ENCODE measurements at places on chromosomes 4 and X.

GRCh38 chr4:94508296-94508695 is 56.6 kb downstream of the PDLIM5 start:
- DNase-seq: peak; percentile 76

GRCh38 chr4:175560604-175561003 is 251.5 kb downstream of the GPM6A start:
- DNase-seq: peak; percentile 7

DNA sequence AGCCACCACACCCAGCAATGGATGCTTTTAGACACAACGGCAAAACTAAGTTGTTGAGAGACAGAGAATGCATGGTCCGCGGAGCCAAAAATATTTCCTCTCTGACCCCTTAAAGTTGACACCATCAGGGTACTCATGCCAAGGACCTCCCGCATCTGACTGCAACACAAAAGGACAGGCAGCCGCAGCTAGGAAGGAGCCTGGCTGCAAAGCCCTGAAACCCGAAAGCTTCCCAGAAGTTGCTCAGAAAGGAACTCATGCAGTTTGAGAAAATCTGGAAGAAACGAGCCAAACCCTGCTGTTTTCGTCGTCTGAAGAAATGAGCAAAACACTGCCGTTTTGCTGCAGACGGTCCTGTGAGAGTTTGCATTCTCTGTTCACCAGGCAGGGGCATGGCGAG is 16.5 kb downstream of the DHRSX start:
- no peak for DNase-seq

DNA sequence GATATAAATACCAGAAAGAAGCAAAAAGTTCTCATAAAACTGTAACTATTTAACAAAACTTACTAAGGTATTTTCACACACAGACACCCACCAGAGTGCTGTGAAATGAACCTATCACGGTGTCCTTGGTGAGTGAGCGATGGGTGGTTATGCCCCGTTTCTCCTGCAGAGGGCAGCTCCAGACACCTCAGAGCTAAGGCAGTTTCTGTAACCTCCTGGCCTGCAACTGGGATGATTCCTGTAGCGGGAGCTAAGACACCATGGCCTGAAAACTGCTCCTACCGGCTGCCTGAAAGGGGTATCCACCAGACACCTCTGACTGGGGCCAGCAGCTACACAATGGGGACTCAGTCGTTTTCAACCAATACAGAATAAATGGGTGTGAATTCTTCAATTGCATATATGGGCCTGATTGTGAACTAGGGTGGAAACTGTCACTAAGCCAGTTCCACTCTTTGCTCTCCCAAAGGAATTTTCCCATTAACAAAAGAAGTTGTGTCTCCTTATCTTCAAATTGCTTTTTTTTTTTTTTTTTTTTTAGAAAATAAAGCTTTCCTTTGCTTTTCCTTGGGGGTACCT is 2375.8 kb upstream of the TENM3 start:
- peak; percentile 64 for DNase-seq

DNA sequence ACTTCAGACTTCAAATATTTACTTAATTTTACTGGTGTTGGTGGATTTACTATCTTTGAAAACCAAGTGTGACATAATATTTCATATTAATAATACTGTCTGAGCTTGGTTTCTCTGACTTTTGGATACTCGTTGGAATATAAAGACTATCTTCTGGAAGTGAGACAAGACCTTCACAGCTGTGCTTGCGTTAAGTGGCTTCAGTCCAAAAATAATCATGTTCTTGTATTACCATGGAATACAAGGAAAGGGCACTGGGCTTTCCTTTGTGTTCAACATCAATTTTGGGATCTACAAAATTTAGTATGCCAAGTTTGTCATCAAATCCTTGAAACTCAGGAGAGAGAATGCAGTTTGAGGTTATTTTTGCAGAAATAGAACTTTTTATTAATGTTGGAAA is 712.4 kb upstream of the LCORL start:
- DNase-seq: no peak

GRCh38 chr4:109111031-109111430 is 191.4 kb downstream of the COL25A1 start:
- DNase-seq: peak; percentile 14

DNA sequence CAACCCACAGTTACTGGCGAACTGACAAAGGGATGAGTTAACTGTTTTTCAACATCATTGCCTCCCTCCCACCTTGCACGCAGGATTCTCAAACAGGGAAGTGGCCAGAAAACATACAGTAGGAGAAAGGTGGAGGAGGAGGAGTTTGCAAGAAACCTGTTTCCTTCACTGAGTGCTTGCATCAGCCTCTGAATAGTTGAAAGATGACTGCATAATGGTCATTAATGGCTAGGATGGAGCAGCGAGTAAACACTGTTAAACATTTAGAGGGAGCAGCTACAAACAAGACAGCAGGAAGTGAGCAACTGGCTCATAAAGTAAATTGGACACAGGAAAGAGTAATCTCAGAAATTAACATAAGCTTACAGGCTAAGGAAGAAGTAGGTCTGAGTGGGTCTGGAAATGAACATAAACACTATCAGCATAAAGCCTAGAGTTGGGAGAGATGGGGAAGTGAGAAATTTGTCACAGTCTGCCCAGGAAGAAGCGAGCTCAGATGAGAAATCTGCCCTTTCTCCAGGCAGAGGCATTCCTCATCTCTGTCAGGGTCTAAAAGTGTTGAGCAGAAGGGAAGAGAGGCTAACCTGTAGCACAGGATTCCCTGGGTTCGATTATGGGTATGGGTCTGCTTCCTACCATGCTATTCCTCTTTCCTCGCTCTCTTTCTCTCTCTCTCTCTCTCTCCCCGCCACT is 38.6 kb downstream of the TRPC5OS start:
- DNase-seq: peak; percentile 64

GRCh38 chr4:69860052-69860451 is at the start of gene SULT1E1:
TSS of gene SULT1E1 (minus strand) at chr4:69860145. CDS start at chr4:69857644, 2,501 bp downstream.
- no peak for DNase-seq

DNA sequence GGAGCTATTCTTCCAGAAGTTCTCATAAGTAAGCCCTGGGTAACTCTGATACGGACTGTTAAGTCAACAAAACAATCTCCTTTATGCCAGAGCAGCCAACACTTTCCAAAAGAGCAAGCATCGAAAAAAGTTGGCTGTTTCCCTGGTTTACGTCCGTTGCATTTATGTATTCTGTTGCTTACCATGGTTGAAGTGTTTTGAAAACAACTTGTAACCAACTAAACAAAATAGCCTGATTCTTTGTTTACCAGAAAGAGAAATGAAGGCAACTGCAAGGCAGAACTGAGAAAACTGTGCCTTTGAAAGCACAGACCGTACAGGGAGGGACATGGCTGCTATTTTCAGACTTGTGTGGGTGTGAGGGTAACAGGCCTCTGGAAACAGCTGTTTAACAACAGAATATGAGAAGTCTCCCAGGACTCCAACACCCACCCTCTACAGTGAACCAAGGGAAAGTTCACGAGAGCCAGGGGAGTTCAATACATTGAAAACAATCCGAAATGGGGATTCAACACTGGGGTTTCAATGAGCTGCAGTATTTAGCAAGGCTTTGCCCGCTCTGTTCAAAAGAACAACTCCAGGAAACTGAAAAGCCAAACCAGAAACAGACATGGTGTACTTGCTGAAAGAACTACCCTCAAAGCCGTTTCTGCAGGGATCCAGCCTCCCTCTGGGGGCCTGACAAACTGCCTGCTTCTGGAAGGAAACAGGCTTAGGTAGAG is 95.8 kb upstream of the EGFL6 start:
- no peak for DNase-seq

DNA sequence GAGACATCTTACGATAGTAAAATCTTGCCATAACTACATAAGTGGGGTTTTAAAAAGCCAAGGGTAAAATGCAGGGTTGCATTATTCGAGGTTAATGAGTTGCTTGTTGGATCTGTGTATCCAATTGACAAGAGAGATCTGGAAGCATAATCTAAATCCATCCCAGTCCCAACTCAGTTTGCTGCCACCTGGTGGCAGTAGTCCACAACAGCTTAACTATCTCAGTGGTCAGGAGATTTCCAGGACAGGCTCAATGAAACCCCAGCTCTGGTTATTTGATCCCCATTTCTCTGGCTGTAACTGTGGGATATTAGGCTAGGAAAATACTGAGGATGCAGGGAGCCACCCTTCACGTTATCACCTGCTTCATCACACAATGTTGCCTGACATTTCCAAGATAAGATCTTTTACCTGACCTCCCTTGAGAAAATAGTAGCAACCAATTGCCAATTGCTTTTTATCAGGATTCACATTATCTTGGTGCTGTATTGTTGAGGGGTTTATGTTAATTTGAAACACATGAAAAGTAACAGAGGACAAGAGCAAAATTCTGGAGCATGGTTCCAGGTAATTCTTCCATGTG is 88.2 kb upstream of the TNIP3 start:
- DNase-seq: peak; percentile 73

DNA sequence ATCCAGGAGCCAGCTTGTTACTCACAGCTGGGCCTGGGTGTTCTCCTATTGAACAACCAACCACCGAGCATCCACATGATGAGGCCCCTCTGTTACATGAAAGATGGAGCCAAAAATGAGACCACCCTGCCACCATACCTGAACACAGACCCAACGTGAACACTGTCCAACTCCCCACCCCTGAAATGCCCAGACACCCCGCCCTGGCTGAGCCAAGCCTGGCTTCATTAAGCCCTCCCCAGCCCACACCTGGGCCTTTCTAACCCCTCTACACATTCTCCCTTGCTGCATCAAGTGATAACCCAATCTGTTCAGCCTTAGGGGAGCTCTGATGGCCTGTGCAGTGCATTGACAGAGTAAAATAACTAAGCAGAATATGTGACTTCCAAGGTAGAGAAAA is 80.7 kb downstream of the EVC start:
- DNase-seq: no peak

DNA sequence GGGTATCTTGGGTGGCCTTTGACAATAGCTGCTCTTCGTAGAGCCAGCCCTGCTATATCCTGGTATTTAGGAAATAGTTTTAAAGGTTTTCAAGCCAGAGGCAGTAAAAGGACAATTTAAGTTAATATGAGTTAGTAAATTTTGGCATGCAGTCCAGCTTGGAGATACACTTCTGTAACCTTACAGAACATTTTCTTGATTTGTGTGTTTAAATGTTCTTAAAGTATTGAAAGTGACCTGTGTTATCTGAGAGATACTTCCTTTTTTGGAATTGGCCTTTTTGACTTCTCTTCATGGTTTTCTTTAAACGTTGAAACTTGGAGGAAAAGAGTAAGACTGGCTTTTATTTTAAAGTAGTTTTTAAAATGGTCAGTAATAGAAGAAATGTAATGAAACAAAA is 25.5 kb downstream of the PDLIM5 start:
- no peak for DNase-seq

- DNase-seq: peak; percentile 36
Observed at GRCh38 chr4:78634011-78634664, 82.6 kb downstream of the ANXA3 start.

DNA sequence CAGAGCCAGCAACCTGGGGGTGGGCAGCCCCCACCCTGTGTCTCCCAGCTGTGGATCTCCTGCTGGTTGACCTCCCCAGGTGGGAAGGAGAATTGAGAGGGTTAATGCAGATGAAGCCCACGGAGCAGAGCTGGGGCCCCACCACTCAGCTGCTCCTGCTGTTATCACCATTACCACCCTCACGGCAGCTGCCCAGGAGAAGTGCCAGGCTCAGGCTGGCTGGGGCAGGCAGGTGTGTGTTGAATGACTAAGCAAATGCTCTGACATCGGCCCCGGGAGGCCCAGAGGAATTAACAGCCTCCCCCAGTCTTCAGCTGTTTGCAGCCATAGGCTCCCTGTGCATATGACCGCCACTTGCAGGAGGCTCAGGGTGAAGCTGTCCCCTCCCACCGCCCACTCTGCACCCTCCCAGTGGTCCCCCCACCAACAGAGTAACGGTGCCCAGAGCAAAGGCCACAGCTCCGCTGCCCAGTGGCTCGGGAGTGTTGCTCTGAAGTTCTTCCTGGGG is 133.8 kb downstream of the CPZ start:
- DNase-seq: no peak

GRCh38 chrX:1493412-1493811 is 40.7 kb upstream of the ASMTL start:
- DNase-seq: no peak

DNA sequence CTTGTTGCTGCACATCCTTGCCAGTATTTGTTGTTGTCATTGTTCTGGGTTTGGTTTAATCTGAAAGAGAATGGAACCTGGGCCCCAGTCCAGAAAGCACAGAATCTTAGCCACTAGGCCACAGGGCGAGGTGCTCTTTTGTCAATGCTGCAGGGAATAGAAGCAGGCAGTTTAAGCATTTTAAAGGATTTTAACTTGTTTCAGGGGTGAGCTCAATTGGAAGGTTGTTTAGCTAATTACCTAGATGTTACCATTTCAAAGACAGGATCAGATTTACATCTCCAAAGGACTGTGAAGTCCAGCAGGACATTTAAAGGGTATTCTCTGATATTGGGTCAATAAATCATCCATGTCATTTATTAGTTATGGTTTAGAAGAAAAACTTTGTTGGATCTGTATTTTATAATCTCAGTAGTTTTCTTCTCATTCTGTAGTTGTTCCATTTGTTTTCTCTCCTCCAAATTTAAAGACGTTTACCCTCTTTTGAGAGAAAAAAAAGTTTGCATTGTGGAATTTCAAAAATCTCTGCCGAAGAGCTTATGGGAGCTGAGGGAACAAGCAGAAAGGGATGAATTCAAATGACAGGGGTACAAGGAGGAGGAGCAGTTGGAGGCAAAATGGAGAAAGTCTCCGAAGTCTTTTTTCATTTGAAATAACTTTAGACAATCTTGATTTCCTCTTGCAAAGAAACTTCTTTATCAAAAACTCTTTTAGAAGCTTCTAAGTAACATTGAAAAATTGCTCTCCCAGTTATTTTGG is 57.5 kb upstream of the FAM47C start:
- DNase-seq: no peak

DNA sequence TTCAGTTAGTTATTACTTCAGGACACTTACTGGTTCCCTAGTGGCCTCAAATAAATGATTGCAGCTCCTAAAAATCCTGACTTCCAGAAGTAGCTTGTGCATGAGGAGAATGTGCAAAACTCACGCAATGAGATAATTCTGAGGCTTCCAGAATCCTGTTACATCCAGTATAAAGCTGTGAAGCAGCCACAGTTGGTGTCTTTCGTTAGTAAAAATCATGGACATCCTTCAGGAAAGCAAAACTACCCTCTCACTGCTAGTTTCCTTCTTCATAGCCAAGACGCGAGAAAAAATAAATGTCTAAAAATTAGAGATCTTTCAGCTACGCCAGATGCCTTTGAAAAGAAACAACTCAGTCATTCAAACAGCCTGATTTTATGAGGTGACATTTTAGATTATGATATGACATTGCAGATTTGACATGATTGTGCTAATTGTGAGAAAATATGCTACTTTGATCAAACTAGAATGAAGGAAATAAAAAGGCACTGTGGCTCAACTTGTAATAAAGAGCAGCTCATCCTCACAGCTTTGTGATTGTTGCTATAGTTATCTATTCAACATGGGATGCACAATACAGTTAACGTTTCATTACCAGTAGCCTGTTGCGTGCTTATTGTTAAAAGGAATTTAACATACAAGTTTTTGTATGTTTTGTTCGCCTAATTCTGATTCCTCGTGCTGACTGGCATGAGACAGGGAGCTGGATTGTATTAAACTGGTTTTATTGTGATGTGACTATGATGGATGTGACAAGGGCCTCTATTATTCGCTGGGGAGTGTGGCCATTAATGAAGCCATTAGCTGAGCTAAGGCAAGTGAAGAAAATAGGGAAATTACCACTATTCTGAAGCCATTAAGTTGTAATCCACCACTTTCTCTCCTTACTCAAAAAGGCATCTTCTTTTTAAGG is 40.5 kb downstream of the AFF2 start:
- DNase-seq: no peak
